ENCODE measurements at places on chromosomes 11 and 22.

DNA sequence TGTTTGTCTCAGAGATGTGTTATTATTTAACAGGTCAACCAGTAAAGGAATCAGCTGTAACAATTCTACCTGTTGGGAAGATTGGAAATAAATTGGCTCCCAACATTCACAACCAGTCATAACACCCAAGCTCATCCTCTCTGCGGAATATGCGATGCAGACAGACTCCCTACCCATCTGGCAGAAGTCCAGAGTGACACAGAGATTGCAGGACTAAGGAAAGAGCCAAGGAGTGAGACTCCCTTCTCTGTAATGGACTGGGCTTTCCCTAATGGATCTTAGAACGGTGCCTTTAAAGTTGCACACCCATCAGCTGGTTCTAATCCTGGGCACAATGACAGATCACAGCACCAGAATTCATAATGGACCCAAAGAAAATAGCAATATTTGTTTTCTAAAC is 27.8 kb upstream of the UBASH3B start:
- no peak for DNase-seq

DNA sequence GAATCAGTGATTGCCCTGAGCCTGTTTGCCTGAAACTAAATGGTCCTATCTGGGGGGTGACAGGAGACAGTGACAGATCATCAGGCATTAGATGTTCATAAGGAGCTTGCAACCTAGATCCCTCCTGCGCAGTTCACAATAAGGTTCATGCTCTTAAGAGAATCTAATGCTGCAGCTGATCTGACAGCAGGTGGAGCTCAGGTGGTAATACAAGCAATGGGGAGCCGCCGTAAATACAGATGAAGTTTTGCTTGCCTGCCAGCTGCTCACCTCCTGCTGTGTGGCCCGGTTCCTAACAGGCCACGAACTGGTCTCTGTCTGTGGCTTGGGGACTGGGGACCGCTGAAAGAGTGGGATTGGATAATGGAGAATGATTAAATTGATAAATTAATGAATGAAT is 14.0 kb downstream of the NOX4 start:
- DNase-seq = no peak

DNA sequence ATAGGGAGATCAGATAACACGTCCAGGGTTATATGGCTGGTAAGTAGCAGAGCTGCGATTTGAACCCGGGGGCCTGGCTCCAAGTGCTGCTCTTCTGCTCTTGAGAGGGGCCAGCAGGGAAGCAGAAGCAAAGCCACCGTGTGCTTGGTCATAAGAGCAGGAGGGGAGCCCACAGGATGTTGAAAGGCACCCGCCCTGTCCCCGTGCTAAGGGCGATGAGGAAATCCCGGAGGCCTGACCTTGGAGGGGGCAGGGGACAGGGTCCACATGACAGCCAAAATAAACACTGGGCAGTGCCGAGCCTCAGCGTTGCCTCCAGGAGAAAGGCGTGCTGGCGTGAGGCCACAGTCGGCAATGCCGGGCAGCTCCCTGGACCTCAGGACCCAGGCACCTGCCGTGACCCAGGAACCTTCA is 28.8 kb downstream of the TOM1 start:
- no peak for DNase-seq

- no peak for DNase-seq
These were observed 51.7 kb upstream of the SHANK2 start for GRCh38 chr11:71304045-71304444.

- DNase-seq = no peak
These were observed 37.3 kb downstream of the OSBPL5 start for GRCh38 chr11:3127706-3128355.

DNA sequence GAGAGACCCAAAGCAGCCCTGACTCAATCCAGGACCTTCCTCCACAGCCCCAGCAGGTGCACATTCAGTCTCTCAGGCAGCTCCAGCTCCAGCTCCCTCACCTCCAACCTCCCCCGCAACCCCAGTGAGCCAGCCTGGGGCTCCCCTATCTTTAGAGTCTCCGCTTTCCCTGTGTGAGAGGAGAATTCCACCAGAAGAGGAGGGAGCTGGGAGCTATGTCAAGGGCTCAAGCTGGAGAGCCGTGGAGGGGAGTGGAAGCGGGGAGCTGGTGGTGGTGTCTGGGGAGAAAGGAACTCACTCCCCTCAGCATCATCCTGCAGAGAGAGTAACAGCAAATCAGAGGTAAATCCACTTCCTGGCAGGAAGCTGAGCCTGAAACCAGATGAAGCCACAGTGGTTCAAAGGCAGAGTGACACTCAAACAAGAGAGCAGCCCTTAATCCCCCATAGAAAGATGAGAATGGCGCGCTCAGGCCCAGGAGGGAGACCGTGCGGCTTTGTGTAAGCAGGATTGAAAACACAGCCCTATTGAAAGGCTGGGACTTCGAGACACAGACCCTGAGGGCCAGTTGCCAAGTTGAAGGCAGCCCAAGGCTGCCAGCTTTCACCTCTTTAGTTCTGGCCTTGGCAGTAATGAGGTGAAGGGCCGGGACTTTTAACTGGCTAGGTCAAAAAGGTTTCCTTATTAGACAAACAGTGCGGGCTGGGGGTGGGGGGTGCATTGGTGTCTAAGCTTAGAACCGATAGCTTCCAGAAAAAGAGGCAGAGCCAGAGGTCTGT is 21.4 kb upstream of the CDON start:
- no peak for DNase-seq

GRCh38 chr22:47718337-47718736 is 955.9 kb downstream of the TBC1D22A start:
- no peak for DNase-seq

GRCh38 chr11:32884770-32885384 is 7.7 kb upstream of the QSER1 start:
- DNase-seq = no peak

DNA sequence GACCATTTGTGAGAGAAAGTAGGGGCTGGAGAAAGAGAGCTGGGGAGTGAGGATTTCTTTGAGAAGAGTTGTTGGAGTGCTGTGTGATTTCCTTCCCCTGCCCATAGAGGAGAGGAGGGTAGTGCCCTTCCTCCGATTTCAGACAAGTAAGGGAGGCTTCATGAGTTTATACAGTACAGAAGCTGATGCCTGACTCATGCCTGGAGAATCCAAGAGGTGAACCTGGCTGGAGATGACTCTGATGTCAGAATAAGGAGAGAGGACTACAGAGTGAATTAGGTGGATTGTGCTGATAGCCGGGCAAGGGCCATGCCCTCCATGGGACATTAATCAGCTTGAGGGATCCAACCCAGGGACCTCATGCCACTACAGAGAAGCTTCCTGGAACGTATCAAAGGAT is 91.6 kb downstream of the FAR1 start:
- DNase-seq = peak; percentile 64

- DNase-seq = no peak
These were observed 10.1 kb upstream of the OR4A15 start for GRCh38 chr11:55357560-55358184.

DNA sequence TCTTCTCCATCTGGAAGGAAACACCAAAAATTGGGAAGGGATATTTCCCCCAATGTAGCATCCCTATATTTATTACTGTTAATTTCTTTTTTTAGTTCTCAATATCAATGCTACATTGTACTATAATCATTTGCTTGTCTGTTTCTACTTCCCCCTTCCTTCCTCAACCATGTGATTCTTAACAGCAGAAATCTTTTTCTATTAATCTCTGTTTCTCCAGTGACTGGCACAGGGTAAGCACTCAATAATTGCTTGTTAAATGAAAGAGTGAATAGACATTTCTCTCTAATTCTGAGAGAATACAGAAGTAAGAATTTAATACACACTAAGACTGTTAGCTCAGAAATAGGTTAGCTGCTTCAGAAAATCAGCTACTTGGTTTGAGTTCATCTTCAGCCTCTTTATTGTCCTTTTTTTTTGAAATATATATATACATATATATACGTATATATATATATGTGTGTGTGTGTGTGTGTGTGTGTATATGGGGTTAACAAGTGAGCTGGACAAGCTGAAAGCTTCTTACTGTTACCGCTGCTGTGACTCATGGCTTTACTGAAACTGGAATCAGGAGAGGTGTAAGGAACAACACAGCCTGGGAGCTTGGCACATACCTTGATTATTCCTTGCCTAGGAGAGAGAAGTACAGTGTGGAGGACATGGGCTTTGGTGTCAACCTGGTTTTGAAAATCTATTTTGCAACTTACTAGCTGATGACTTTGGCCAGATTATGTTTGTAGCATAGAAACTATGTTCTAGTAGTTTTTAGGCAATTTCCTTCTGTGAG is 26.2 kb upstream of the PDE3B start:
- no peak for DNase-seq

GRCh38 chr22:50444663-50445062 is 30.2 kb downstream of the SBF1 start:
- DNase-seq = no peak

DNA sequence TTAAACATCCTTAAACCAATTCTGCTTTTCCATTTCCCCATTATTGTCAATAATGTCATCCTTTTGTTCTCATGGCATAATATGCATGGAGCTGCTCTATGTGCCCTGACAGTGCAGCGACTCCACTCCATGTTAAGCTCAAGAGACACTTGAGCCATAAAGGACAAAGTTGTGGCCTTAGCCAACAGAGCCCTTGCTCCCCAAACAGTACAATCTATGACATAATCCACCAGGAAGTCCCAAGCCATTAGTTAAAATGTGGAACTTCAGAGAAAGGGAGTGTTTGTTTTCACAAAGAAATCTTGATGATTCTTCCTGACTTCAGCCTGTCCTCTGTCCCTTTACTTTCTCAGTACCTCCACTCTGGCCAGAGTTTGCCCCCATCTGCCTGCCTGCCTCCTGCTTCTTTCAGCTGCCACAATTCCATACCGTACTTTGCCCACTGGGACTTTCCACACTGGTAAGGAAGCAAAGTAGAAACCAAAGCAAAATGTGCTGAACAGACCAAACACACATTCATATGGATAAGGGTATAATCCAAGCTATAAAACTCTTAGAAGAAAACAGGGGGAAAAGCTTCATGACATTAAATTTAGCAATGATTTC is 46.3 kb upstream of the ZC3H12C start:
- no peak for DNase-seq

- DNase-seq = no peak
These were observed 4.5 kb downstream of the NEAT1 start for GRCh38 chr11:65426839-65427690.

DNA sequence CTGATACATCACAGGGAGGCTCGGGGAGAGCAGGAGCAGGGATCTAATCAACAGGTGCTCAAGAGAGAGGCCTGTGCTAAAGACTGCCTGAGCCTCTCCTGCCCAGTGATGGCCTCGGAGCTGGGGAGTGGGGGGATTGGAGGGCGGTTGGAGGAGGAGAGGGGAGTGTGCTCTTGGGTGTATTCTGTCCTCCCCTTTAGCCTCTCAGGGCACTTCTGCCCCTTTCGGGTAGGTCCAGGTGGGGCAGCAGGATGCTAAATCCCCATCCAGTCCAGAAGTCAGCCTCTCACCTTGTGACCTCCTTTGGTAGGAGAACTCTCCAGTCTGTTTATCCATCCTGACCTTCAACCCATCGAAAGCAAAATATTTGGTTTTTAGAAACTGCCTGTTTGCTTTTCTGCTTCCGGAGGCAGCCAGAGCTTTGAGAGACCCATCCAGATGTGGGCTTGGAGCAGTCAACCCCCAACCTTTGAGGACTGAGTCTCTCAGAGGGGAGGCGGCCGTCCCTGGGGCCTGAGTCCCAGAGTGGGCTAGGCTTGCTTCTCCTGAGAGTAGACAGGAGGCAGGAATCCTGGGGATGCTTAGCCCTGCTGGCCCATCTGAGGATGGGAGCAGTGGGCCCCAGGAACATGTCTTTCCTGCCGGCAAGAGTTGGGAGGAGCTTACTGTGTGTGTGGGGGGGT is 105.2 kb upstream of the SYT13 start:
- no peak for DNase-seq

DNA sequence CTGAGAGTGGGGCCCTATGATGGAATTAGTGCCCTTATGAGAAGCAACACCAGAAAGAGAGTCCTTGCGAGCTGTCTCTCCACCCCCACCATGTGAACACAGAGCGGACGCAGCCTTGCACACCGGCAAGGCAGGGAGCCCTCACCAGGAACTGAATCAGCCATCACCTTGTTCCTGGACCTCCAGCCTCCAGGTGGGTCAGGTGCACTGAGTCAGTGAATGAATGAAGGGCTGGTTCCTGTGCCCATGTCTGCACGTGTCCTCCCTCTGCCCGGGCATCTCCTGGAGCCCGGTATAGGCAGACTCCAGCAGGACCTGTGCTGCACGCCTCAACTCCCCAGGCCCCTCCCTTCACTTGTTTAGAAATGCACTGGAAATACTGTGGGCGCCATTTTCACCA is 54.9 kb downstream of the LINC01488 start:
- no peak for DNase-seq

DNA sequence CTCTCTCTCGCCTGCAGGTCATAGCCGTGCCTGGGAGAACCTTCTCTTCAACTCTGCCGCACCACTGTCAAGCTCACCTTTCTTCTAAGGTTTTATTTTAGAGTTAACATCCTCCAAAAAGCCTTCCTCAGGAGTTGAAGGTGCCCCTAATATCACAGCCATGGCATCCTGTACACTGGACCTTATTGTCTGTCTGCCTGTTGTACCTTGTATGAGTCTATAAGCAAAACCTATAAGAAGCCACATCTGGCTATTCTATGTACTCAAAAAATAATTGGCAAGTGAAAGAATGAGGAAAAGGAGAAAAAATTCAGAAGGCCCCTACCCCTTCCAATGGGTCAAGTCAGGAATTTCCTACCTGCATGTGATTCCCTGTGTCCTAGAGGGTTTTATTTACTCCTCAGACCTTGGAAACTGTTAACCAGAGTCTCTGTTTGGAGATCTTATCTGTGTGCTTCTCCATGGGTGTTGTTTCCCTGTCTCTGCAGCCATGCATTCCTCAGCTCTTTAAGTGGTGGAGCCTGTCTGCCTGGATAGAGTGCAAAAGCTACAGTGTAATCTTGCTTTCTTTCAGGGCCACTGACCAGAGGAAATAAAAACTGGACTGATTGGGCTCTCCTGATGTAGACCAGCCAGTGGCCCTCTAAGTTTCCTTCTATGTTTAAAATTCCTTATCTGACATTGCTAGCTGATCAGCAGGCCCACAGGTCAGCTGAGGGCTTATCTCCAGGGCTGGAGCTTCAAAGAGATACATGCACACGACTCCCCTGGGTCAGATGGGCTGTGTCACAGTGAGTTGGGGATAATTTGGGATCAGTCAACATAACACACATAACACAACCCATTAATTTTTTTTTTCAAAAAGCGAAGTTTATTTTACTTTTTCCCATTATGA is 37.6 kb upstream of the TMEM135 start:
- DNase-seq = no peak

GRCh38 chr11:133809569-133810491 is 35.5 kb downstream of the SPATA19 start:
- DNase-seq = no peak

Measured in urothelium cell line (cell line).